ENCODE measurements at places on chromosomes 13 and 19. TPM values are rescaled to one million over a fixed set of nuclear protein-coding genes. Genes with fewer than 3 reads are reported as not detected.

Gene IGSF23
- 0.26 TPM for total RNA-seq

Gene KLK13
- total RNA-seq, result not detected

Gene FXYD3
- 0.13 TPM for total RNA-seq

Gene PRSS57
- 0.09 TPM for total RNA-seq

Gene LYPD5
- 0.17 TPM for total RNA-seq

Gene HSD17B14
- total RNA-seq, result 13.3 TPM

Gene PLIN4
- total RNA-seq, result 0.21 TPM

Gene TEKTIP1
- total RNA-seq, result not detected

Gene ZNF541
- total RNA-seq, result not detected

Gene IZUMO2
- not detected for total RNA-seq

Gene TMPRSS9
- total RNA-seq, result 0.08 TPM

Gene ITM2B
- total RNA-seq, result 124 TPM

Gene ZNF93
- total RNA-seq, result not detected

Gene PLK5
- total RNA-seq, result not detected

Gene PRTN3
- 0.34 TPM for total RNA-seq

Gene ZGLP1
- 3.6 TPM for total RNA-seq

Gene SPC24
- 12.5 TPM for total RNA-seq

Gene FGF22
- 0.43 TPM for total RNA-seq

Gene COL5A3
- 4.2 TPM for total RNA-seq

Gene JSRP1
- 1.3 TPM for total RNA-seq

Gene TMC4
- total RNA-seq, result 1.1 TPM

Gene PTGIR
- 0.10 TPM for total RNA-seq

Gene IGFL3
- not detected for total RNA-seq

Gene FUT6
- total RNA-seq, result not detected

Gene ZNF320
- not detected for total RNA-seq

Gene CHAMP1
- 25.0 TPM for total RNA-seq

Gene PABPC3
- 0.17 TPM for total RNA-seq

Gene RETN
- total RNA-seq, result not detected

Gene C19orf67
- not detected for total RNA-seq

Gene CD37
- not detected for total RNA-seq

Gene PSG3
- total RNA-seq, result 0.16 TPM

Gene ADGRE3
- not detected for total RNA-seq

Gene INSR
- total RNA-seq, result 3.1 TPM

Gene TUBA3C
- total RNA-seq, result not detected

Gene ZNF790
- total RNA-seq, result 0.22 TPM

Gene C13orf42
- total RNA-seq, result not detected

Gene MATK
- total RNA-seq, result 1.1 TPM

Gene PNMA8A
- 13.1 TPM for total RNA-seq

Gene LIG1
- 65.3 TPM for total RNA-seq

Gene IGFL2
- total RNA-seq, result 0.63 TPM

Gene GRIN2D
- 6.3 TPM for total RNA-seq

Gene MAG
- not detected for total RNA-seq

Gene FOSB
- 15.1 TPM for total RNA-seq

Gene TSHZ3
- 4.2 TPM for total RNA-seq

Gene MBD3L4
- total RNA-seq, result not detected

Gene PSPN
- total RNA-seq, result 0.88 TPM

Data from A549 treated with DMSO at 1 μM for 4 hours (cell line).